ENCODE measurements at places on chromosomes 2 and 18.

GRCh38 chr18:55221622-55222021 is 262.4 kb upstream of the CCDC68 start:
- no peak for DNase-seq

- no peak for DNase-seq
Measured at GRCh38 chr2:235690809-235691450, 197.1 kb downstream of the AGAP1 start.

- no peak for DNase-seq
Measured at GRCh38 chr18:22211657-22212056, 42.3 kb downstream of the GATA6 start.

GRCh38 chr2:25664183-25664964 is 9.0 kb downstream of the DTNB start:
- peak; percentile 49 for DNase-seq

DNA sequence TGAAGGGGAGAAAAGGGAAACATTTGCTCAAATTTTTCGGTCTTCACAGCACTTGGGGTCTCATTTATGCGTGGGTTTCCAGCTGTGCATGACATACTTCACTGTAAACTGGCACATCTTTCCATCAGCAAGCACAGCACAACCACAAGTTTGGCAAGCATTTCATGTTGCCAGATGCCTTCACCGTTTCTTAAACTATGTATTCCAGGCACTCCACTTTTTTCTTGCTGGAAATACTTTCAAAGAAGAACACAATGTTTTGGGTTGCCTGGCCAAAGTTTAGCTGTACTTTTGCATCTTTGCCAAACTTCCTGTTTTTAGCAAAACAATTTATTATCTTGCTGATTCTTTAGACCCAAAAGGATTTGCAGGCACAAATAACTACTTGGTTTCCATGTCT is 194.6 kb upstream of the MEIS1 start:
- no peak for DNase-seq

DNA sequence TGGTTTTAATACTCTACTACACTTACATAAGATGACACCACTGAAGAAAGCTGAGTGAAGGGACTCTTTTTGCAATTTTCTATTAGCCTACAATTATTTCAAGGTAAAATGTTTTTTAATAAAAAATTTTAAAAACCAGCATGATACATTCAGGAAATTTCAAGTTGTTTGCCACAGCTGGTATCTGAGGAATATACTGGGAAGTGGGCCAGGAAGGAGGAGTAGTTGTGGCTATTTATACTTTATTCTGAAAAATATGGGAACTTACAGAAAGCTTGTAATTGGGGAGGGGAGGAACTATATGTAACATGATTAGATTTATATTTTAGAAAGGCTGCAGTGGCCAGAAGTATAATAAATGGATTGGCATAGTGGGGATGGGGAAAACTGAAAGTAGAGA is 40.8 kb downstream of the WDR35 start:
- DNase-seq = no peak

GRCh38 chr18:48472610-48473009 is 63.4 kb upstream of the ZBTB7C start:
- no peak for DNase-seq

DNA sequence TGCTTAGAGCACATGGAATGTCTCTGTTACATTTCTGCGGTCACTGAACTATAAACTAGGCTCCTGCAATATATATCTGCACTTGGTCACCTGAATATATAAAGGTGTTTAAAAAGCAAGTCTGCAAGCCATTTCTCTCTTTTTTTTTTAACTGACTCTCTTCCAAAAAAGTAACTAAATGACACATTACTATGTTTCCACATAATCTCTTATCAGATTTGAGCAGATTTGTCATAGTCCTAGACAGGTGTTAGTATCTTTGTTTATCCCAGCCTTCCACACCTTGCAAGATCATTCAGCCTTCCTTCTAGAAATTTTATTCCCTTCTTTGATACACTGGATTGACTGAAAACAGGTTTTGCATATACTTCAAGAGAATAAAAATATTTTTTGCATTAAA is 86.7 kb upstream of the KLF7 start:
- no peak for DNase-seq

- DNase-seq = no peak
Measured at GRCh38 chr2:239383036-239383758, 17.6 kb downstream of the HDAC4 start.

DNA sequence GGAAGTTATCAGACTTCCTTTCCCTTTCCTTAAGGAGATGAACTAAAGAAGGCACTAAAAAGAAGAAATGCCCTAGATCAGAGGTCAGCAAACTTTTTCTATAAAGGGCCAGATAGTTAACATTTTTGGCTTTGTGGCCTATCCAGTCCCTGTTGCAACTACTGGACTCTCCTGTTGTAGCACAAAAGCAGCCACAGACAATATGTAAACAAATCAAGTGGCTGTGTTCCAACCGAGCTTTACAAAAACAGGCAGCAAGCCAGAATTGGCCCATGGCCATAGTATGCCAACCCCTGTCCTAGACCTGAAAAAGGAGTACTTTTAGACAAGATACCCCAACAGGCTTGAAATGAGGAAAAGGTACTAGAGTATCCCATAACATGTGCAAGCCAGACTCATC is 10.9 kb downstream of the NHEJ1 start:
- no peak for DNase-seq

DNA sequence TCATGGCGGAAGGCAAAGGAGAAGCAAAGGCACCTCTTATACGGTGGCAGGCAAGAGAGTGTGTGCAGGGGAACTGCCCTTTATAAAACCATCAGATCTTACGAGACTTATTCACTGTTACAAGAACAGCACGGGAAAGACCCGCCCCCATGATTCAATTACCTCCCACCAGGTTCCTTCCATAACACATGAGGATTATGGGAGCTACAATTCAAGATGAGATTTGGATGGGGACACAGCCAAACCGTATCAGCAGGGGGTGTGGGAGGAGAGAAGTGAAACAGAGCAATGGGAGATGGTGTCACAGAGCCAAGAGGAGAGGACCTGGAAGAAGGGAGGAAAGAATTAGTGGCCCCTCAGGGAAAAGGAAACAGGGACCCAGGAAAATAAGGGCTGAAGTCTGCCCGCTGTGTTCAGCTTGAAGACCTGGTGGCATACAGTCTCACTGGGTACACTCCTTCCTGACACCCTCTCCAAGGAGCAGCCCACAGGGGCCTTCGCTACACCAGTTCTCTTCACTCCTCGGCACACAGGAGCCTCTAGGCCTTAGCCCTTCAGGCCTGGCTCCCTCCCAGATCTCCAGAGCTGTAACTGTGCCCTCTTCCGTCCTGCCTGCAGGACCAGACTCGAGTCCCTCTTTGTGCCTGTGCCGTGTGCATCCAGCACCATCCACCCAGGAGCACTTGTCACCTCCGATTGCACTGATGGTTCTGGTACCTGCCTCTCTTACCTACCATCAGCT is 262.1 kb downstream of the EIPR1 start:
- DNase-seq = no peak

- DNase-seq = peak; percentile 42
Measured at GRCh38 chr2:42810971-42811811, 18.8 kb upstream of the HAAO start.

- no peak for DNase-seq
Measured at GRCh38 chr2:128299628-128300027, 19.0 kb downstream of the HS6ST1 start.

DNA sequence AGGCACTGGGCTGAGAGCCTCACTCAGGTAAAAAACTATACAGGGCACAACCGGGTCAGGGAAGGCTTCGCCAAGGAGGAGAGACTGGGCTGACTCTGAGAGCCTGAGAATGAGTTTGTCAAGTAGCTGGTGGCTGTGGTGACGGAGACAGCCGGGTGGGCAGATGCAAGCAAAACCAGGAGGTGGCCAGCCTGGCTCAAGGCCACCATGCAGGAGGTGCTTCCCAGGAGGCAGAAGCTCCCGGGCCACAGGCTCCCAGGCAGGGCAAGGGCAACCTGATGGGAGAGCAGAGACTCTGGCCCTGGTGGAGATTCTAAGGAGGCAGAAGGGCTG is 2.9 kb upstream of the INHBB start:
- no peak for DNase-seq

GRCh38 chr2:137607722-137608318 is 356.5 kb upstream of the HNMT start:
- DNase-seq = no peak

DNA sequence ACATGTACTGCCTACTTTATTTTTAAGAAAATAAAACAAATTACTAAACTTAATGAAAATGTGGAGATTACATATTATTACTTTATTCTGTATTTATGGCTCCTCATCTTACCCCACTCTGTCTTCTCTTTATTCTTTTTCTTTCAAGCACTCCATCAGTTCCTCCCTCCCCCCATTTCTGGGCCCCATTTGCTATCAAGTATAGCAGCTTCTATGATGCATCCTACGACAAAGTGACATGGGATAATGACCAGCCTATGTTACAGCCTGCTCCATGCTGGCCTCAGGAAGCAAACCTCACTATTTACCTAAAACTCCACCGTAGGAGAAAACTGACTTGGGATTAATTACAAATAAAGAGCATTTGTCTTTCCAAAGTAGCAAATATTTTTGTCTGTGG is 58.8 kb downstream of the RND3 start:
- no peak for DNase-seq

- no peak for DNase-seq
Measured at GRCh38 chr2:7924023-7924762, 757.7 kb upstream of the ID2 start.

GRCh38 chr2:221747289-221747972 is 175.3 kb upstream of the EPHA4 start:
- DNase-seq = no peak

DNA sequence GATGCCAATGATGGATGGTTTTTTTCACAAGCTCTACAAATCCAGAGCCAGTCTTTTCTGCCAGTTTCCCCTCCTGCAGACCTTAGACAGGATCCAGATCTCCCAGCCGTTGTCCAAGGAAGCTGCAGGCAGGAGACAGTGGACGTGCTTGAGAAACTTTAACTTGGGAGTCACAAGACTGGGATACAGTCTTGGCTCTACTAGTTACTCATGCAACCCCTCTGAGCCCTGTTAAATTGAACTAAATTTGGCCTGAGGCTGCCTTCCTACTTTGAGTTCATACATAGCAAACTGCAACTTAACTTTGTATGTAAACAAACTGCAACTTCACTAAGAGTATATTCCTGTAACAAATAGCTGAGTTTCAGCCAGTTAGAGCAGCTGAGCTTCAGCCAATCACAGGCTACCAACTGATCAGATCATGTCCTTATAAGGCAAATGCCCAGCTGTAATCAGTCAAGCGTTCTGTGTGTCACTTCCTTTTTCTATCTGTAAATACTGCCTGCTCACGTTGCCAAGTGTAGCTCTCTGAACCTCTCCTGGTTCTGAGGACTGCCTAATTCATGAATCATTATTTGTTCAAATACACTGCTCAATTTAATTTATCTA is 140.9 kb downstream of the CAPN13 start:
- no peak for DNase-seq

DNA sequence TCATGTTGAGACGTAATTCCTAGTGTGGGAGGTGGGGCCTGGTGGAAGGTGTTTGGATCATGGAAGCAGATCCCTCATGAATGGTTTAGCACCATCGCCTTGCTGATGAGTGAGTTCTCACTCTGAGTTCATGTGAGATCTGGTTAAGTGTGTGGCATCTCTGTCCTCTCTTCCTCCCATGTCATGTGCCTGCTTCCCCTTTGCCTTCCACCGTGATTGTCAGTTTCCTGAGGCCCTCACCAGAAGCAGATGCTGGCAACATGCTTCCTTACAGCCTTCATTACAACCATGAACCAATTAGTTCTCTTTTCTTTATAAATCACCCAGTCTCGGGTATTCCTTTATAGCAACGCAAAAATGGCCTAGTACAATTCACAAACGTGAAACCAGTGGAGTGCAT is 14.6 kb upstream of the MCM6 start:
- DNase-seq = no peak
